Fibroblast of skin of scalp (primary cell): ENCODE measurements at places on chromosomes 3 and 15.

DNA sequence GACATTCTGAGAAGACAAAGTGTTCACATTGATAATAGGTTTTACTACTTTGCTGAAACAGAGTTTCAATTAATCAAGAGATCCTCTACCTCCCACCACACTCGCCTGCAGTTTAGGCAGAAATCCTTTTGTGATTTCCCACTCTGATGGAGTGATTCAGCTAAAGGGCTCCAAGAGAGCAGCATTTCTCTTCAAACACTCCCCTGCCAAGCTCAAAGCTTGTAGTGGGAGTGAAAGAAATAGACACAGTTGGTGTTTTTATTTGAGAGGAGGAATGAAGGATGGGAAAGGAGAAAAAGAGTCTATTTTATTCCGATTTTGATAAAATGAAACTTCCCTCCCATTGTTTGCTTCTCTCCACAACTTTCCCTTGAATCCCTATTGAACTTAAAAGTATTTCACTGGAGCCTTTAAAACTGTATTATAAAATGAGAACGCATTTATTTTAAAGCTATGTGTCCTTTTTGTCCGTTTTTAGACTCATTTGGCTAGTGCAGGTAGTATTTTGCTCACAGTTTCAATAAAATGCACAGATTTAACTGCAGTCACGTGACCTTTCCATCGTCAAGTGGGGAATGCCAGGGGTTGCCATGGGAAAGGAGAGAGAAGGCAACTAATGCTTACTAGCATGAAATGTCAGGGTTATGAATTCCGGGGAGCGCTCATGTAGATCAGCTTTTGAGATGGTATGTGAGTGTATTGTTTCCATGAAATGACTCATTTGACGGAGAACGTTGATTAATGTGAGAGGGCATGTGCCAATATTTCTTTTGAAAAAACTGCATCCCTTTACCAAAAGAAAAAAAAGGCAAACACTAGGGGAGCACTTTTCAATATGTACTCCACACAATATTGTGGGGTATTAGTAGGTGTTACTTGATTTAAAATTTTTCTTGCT, 7.7 kb upstream of the OSBPL11 start:
- DNase-seq = peak; percentile 58

DNA sequence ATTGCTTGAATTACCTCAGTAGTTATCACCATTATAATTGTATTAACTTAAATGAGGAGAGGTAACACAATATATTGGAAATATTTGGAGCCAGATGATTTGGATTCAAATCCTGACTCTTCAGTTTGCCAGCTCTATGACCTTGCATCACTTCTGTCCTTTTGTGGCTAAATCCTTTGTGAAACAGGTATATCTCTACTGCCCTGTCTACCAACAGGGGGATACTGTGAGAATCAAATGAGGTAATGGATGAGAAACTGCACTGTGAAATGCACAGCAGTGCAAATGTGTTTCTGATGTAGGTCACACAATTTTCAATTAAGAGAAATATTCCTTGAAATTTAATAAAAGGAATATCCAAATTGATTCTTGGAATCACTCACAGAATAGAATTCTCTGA, 58.8 kb downstream of the CCDC54 start:
- DNase-seq = no peak

DNA sequence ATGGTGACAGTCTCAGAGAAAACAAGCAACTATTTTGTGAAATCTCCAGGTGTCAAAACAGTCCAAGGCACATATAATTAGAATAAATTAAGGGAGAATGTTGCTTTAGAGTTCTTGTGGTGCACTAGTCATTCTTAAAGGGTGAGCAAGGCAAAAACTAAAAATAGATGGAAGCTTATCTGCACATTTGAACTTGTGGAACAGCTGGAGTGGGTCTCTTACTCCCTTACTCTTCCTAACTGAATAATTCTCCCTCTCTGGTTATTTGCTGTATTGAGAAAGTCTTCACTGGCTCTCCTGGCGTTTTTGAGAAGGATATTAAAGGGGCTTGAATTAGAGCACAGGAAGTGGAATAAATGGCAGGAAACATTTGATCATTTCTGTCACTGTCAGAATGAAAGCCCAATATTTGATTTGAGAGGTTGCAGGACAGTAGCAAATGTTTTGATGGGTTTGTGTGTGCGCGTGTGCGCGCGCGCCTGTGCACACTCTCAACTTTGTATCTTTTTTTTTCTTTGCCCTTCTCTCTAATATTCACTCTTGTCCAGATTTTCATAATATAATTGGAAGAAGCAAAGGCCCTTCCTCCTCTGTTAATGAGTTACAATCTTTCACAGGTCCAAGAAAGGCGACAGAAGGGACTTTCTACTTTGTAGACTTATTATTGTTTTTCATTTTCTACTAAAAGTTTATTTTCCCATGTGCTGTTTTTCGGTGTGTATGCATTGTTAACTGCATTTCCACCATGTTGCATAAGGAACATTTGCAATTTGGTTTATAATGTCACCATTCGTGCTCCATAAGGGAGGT, 40.9 kb downstream of the AKAP13 start:
- DNase-seq = peak; percentile 34

GRCh38 chr3:121598564-121598963, 5.4 kb downstream of the FBXO40 start:
- DNase-seq = no peak

GRCh38 chr3:48269592-48269991, 28.7 kb downstream of the ZNF589 start:
- DNase-seq = no peak

DNA sequence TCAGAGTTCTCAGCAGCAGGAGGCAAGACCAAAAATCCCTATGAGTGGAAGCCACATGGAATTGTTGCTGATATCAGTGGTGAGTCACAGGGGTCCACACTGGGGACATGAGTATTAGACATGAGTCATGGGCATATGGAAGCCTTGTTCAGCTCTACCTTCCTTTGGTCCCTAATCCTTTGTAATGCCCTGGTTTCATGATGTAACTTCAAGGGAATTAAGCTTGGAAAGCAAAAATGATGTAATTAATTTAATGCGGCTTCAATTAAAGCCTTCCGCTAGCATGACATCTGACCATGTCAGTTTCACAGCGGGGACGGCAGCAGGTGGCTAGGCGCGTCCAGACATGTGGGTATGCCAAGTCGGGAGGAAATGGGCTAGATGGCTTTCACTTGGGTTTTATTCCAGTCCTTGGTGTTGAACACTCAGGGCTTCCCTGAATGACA, 176.1 kb upstream of the RGMA start:
- peak; percentile 92 for DNase-seq

DNA sequence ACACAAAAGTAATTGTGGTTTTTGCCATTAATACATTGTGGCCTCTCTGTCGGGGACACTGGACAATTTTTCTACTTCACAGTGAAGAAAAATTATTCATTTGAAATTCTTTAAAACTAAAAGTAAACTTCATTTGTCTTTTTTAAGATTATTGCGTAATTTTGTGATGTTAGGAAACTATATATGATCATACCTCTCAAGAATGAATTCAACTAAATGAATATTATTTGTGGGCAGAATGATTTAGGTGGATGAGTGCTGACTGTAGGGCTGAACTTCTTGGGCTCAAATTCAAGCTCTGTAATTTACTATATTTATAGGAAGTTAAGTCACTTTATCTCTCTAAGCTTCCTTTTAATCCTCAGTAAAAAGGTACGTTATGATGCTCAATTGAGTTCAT, 441.2 kb downstream of the ROBO1 start:
- peak; percentile 12 for DNase-seq

GRCh38 chr3:42699511-42699971, 3.1 kb downstream of the HHATL start:
- DNase-seq = no peak

- no peak for DNase-seq
Observed at GRCh38 chr15:80989081-80989517, 520 bp downstream of the MESD start.

- no peak for DNase-seq
Observed at GRCh38 chr15:43774062-43774461, 2.7 kb downstream of the ELL3 start.

DNA sequence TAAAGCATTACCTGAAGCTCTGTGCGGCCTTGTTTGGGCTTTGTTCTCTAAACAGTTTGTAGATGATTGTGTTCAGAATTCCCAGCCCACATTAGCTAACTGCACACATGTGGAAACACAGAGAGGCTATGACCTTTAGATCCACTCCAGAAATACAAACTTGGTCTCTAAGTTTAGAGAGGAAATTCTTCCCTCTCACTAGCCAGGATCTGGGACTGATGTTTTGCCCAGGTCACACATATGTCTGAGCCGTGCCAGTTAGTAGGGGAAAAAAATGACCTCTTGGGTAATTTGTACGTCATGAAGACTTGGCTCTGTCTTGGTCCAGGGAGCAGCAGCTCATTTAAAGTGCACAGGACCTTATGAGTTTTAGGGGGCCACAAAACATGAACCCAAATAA, 223.1 kb downstream of the RBMS3 start:
- DNase-seq = no peak

DNA sequence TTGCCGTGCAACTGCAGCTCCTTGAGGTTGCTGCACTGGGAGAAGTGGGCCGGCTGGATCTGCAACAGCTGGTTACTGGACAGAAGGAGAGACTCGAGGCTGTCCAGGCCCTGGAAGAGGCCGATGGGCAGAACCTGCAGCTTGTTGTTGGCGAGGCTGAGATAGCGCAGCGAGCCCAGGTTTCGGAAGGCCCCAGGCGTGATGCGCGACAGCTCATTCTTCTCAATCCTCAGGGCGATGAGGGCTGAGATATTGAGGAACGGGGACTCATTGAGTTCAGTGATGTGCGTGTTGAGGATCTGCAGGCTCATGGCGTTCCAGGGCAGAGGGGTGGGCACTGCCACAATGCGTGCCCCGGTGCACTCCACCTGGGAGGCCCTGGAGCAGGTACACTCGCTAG, 9.0 kb downstream of the LRRC15 start:
- DNase-seq = no peak

GRCh38 chr15:52527911-52528563, 643 bp downstream of the MYO5A start:
- peak; percentile 22 for DNase-seq

DNA sequence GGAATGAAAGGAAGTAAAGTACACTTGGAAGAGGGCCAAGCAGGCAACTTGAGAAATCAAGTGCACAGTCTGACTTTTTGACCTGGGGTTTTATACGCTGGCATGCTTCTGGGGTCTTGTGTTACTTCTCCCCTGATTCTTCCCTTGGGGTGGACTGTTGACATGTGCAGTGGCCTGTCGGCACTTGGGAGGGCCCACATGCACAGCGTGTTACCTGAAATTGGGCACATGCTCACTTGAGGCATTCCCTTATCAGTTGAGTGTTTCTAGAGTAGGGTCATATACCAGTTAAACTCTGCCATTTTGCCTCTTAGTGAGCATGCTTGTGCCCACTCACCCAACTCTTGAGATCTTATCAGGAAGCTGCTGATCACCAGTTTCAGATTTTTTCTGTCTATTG, 329.1 kb upstream of the SOX2 start:
- DNase-seq = no peak

DNA sequence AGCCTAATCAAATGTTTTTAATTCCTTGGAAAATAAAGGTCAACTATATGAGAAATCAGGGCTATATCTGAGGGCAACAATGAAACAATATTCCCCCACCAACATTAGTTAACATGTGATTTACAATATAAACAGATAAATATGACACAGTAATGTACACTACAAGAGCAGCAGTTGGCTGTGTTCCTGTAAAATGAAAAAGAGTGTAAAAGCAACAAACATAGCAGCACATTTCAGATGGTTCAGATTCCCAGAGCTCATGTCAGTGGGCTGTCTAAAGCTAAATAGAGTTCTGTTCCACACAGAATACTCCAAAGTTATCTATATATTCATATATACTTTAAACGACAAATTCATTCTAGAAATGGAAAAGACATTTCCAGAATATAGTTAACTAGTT, 42.6 kb downstream of the ANKRD28 start:
- peak; percentile 53 for DNase-seq

DNA sequence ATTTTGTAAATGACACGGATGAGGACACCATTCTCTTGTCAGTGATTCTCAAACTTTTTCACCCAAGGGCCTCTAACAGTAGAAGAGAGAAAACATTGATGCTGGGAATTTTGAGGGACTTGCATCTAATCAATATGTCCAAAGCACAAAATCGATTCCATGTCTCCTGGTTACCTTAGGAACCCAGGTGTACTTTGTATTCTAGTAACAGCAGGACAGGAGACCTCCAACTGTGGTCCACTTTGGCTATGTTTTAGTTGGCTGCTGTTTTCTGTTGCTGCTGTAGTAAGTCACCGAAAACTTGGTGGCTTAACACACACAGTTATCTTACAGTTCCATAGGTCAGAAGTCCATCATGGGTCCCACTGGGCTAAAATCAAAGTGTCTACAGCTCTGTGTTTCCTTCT, 24.4 kb upstream of the ZBTB38 start:
- no peak for DNase-seq

- DNase-seq = peak; percentile 71
Observed at GRCh38 chr3:16407366-16407765, 106.1 kb downstream of the RFTN1 start.

GRCh38 chr3:46662771-46663551, 30.5 kb downstream of the ALS2CL start:
- peak; percentile 29 for DNase-seq

GRCh38 chr15:92719021-92719420, 63.4 kb upstream of the FAM174B start:
- peak; percentile 67 for DNase-seq

DNA sequence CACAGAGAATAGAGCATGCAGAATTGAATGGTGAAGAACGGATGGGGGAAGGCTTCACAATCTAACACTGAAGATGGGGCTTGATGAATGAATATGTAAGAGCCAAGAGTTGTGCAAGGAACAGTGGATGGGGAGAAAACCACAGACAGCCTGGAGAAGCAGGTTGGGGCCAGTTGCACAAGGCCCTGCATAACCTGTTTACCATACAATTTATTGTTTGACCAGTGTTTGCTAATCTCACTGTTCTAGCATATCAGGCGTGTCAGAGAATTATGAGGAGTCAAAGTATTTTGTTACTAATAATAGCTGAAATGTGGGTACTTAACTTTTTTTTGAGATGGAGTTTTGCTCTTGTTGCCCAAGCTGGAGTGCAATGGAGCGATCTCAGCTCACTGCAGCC, 36.4 kb downstream of the LINS1 start:
- no peak for DNase-seq

DNA sequence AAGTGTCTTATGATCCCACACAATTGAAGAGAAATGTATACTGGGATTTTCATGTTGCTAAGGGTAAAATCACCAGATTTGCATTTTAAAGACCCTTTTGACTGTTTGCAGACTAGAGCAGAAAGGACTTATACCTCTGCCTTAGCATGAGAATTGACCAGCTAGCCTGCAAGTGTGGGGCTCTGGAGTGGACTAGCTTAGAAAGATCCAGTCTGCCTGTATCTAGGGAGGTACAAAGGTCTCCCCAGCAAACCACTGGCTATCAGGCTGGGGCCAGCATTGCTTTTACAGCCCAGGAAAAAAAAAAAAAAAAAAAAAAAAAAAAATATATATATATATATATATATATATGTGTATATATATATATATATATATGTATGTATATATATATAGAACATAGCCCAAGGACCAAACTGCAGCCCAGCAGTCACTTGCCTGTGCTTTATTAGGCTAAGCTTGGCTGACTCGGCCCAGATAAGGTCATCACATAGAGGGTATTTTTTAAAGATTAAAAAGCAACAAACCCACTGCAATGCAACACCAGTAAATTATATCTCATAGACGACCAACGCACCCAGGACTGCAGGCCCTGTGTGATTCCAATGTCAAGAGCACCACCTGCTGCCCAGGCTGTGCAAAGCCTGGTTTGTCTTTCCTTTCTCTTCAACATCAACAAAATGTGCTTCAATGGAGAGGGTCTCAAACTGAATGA, 63.7 kb downstream of the DCLK3 start:
- DNase-seq = peak; percentile 79
